Glutamatergic neuron (in vitro differentiated cells): ENCODE measurements at places on chromosomes 1 and 21.

DNA sequence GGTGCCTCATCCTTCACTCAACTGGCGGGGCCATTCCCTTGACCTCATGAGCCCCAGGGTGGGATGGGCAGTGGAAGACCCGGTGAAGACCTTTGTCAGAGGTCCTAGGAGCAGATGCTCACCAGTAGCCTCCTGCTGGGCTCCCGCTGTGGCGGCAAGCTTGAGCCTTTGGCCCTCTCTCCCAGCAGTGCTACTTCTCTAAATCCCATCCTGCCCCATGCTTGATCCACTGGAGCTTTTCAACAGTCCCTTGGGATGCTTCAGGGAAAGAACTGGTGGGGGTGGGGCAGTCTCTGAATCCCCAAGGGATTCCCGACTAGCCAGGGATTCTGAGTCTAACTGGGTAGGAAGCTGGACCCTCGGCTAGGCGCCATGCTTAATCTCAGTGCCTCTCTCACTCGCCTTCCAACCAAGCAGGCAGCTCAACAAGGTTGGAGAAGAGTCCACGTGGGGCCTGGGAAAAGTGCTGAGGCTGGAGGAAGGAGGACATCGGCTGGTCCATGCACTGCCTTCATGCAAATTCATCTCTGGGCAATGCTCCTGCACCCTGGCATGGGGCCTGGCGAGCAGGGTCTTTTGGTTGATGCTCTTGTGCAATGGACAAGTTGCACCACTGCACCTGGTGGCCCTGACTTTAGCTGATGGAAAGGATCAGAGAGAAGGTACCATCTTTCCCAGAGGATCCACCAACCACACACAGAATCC, 190.3 kb downstream of the GRIK3 start:
- DNase-seq, result no peak

DNA sequence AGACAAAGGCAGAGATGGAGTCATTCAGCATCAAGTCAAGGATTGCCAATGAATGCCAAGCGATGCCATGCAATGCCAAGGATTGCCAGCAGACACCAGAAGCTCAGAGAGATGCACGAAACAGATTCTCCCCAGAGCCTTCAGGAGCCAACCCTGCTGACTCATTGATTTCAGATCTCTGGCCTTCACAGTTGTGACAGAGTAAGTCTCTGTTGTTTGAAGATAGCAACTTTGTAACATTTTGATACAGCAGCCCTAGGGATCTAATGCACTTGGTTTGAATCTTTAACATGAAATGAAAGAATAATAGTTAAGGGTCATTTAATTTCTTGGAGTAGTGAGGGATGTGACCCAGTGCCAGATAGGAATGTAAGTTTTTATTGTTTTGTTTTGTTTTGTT, 287.4 kb upstream of the RUNX1 start:
- no peak for DNase-seq

- no peak for DNase-seq
Measured at GRCh38 chr1:1776672-1777582, 1.3 kb downstream of the NADK start.

- no peak for DNase-seq
Measured at GRCh38 chr1:19744335-19744743, 55.4 kb downstream of the TMCO4 start.

GRCh38 chr1:10724052-10724494, 72.4 kb downstream of the CASZ1 start:
- no peak for DNase-seq

DNA sequence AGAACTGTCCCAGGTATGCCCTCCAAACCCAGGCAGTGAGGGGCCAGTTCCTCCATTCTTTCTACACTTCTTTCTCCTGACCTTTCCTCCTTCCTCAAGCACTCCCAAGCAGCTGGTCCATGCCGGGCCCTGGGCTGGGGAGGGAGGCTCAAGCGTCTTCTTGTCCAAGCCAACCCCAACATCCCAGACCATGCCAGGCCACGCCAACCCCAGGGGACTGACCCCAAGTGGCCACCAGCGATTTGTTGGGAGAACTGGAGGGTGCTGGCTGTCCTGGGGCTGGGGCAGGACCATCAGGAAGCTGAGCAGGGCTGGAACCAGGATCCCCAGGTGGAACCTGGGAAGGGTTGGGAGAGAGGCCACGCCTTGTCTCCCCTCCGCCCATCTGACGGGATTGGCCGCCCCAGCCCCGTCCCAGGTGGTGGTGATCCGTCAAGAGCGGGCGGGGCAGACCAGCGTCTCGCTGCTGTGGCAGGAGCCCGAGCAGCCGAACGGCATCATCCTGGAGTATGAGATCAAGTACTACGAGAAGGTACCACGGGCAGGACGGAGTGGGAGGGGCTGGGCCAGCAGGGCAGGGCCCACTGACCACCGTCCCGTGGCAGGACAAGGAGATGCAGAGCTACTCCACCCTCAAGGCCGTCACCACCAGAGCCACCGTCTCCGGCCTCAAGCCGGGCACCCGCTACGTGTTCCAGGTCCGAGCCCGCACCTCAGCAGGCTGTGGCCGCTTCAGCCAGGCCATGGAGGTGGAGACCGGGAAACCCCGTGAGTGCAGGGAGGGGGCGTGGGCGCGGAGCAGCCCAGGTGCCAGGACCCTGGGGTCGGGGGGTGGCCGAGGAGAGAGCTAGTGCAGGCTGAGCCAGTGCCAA, 29.9 kb downstream of the EPHA8 start:
- no peak for DNase-seq

DNA sequence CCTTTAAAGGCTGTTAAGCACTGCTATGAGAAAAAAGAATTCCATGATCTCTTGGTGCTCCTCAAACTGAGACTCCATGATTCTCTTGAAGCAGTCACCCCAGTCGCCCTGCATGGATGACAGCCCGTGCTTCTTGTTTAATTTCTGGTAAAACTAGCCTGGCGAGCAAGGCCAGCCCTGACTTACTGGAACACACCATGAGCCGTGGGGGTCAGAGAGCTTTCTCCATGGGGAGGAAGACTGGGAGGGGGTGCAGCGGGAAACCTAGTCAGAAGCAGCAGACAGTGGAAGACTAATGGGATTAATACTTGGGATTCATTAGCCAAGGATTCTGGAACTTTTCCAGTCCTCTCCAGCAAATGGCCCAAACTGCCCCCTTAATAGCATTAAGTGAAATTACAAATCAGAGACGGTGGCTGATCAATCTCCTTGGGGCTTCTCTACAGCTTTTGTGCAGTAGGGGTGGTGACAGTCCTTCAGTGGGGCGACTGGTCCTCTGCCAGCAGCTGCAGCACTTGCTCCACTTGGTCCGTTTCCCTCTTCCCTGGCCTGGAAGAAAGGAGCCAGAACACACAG, 57.2 kb upstream of the LRRN2 start:
- DNase-seq, result no peak

- peak; percentile 84 for DNase-seq
Measured at GRCh38 chr1:55215194-55216021, at the start of gene USP24. Gene USP24, minus strand, starts transcription at chr1:55215364. Its CDS starts 251 bp downstream, at chr1:55215113.

DNA sequence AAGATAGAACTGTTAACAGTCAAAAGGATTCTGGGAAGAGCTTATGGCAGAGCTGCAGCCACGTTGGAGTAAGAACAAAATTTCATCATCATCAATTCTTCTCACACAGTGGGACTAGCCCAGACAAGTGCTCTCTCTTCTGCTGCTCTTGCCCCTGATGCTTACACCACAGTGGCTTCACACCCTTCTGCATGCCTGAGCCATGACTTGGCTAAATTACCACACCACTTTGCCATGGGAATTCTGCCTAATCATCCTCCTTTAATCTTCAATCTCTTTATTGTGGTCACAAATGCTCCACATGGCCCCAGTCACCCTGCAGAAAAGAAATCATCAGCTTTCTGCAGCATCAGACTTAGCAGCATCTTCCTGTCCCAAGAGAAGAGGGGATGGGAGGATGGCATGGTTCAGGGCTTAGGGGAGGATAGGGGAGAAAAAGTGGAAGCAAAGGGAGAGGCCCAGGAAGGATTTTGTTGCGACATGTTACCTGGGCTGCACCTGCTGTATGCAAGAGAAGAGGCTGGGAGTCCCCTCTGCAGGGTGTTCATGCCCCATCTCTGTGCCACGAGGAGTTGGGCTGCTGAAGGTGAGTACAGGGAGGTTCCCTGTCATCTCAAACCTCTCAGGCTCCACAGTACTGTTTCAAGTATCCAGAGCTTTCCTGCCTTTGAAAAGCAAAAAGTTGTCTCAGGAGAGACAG, 9.0 kb upstream of the RPTN start:
- no peak for DNase-seq

GRCh38 chr1:201126832-201127754, at the start of gene ASCL5:
Gene ASCL5, minus strand, starts transcription at chr1:201127184. Its CDS starts 11,812 bp downstream, at chr1:201115372.
- DNase-seq, result no peak

- no peak for DNase-seq
Measured at GRCh38 chr1:166937962-166938361, 37.4 kb downstream of the ILDR2 start.

GRCh38 chr1:163774978-163775620, 453.3 kb downstream of the NUF2 start:
- no peak for DNase-seq

- no peak for DNase-seq
Measured at GRCh38 chr1:159009287-159009686, 420 bp upstream of the IFI16 start.

- DNase-seq, result no peak
Measured at GRCh38 chr1:208181364-208181763, 62.8 kb downstream of the PLXNA2 start.

DNA sequence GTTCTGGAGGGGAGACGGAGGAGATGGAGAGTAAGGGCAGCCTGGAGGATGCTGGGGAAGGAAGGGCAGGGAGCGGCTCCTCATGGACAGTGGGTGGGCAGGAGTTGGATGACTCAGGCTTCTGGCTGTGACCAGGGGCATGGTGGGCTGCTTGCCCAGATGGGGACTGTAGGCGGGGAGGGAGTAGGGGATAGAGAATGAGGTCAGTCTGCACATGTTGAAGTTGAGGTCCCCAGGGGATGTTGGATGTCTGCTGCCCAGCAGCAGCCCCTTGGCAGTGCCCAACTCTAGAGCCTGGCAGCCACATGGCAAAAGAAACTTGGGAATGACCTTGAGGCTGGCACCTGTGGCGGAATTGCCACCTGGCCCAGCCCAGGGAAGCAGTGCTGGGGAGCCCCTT, 6.4 kb downstream of the SELENON start:
- no peak for DNase-seq

GRCh38 chr1:166377896-166378295, 211.1 kb upstream of the FAM78B start:
- DNase-seq, result no peak

DNA sequence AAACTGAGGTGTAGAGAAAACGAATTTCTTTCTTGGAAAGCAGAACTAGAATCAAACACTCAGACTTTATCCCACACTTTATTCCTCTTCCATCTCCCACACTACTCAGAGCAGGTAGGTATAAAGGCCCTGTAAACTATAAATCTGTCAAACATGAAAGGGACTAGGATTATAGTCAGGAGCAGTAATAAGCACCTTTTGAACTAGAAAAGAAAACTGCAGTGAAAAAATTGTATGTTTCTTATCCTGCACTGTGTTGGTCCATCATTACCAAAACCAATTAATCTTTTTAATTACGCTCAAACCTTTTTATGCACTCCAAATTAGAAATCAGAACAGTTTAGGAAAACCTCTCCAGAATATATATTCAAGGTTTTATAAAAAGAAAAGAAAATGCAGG, 47.6 kb downstream of the LPAR3 start:
- no peak for DNase-seq

GRCh38 chr21:34612557-34612956, 2.4 kb downstream of the RCAN1 start:
- no peak for DNase-seq

GRCh38 chr1:206932177-206932576, 10.4 kb upstream of the FCMR start:
- no peak for DNase-seq

DNA sequence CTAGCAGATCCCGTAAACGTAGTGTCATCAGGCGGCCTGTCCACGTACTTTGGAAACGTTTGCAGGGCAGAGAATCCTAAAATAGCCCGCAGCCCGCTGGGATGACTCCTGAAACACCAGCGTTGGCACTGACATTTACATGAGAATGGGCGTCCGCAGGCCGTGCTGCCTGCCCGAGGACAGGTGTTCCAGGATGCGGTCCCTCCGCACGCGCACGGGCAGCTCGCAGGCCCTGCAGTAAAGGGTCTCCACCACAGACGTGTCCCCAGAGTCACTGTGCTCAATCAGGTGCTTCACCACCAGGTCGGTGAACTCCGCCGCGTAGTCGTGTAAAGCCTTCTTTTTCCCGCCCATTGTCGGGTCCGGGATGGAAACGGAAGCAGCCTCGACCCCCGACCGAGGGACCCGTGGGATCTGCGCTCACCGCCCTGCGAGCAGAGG, 5.8 kb upstream of the CCDC27 start:
- no peak for DNase-seq

DNA sequence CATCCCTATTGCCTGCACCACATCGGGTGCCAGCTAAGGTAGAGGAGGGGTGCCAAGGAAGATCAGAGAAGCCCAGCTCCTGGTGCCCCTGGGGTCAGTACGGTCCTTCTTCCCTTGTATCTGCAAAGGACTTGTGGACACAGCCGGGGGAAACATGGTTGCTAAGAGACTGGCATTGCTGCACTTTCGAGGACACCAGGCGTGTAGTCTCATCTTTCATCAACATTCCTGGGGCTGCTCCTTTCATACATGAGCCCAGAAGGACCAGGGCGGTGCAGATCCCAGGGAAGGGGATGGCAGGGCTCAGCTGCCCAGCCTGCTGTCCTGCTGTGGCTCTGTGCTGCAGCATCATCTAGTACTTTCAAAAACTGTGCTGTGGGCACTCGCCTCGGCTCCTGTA, 61.0 kb downstream of the RUNX1 start:
- DNase-seq, result no peak

GRCh38 chr1:186618401-186619170, 61.6 kb downstream of the PTGS2 start:
- no peak for DNase-seq
